ENCODE measurements at places on chromosomes 16 and 17.

DNA sequence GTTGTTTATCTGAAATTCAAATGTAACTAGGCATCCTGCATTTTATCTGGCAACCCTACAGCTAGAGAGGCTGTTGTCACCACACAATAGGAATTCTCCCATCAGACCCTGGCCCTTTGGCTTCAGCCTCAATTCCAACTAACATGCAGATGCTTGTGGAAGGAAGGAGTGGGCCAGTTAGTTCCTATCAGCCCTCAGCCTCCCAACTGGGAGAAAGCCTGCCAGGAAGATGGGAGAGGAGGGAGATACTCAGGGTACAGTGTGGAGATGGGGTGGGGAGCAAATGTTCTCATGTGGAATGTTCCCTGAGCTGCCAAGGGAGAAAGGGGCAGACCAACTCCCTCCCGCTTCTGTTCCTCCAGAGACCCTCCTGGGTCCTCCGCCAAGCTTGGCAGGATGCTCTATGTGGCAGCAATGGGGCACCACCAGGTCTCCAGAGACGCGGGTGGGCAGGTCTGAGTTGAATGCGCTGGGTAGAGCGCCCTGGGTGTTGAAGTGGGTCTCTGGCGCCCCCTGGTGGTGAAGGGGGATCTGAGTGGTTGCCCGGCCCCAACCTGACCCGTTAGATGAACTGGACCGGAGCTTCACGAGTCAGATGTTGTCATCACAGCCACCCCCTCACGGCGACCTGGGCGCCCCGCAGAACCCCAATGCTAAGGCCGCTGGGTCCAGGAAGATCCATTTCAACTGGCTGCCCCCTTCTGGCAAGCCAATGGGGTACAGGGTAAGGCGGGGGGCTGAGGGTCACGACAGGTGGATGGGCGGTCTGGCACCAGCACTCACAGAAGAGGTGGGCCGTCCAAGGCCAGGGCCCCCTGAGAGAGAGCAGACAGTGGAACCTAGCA, 15.2 kb downstream of the GALK1 start:
- peak; percentile 85 for DNase-seq

DNA sequence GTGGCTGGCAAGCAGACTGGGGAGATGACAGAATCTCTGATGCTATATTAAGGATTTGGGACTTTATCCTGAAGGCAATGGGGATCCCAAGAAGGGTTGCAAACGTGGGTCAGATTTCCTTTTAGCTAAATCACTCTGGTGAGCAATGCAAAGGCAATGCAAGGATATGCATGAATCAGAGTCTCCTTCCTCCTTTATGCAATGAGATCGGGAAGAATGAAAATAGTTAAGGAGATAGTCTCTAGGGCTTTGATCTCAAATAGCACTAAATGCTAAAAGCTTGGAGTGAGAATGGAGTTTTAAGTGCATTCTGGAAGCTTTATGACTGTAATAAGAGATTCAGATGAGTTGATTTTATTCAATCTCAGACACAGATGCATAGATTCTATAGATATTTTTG, 27.2 kb upstream of the SHISA9 start:
- DNase-seq = no peak

GRCh38 chr16:67993207-67994039, 5.9 kb downstream of the DPEP2 start:
- DNase-seq = peak; percentile 76

DNA sequence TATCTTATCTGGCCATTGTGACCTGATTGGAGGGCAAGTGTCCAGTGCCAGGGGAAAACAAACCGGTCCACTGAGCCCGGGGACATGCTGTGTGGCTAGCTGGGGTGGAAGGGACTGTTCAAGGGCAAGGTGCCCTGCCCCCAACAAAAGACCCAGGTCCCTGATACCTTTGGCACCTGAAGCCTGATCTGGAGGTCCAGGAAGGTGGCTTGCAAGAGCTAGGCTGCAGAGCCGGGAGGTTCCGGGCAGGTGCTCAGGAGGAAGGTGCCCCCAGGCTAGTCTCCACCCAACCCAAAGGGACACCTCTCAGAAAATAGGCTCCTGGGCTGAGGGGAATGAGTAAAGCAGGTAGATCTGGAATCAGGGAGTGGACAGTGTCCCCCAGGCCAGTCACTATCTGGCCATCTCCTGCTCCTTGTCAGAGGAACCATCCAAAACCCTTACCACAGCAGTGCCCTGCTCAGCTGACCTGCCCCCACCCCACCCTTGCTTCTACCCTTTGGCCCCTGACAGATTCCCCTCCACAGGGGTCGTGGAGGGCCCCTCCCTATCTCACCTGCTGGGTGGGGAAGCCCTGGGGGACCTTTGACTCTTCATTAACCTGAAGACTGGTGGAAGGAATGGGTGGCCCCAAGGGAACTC, 6.2 kb downstream of the NAT9 start:
- no peak for DNase-seq

GRCh38 chr16:17970816-17971331, 365.7 kb downstream of the NPIPA8 start:
- no peak for DNase-seq

- no peak for DNase-seq
Observed at GRCh38 chr17:82794781-82795482, 43.1 kb downstream of the TBCD start.

DNA sequence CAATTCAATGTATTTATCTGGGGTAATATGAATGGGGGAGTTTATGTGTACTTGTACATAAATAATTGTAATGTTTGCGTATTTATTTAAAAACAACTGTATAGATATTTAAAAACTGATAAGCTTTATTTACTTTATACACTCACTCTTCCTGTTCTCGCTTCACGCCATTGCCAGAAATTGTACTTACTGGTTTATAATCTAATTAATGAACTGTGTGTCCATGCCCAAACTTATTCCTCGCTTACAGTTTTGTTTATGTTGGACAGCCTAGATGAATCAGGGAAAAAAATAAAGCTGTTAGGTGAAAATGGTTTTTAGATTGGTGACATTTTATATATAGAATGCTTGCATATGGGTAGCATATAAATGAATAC, 30.8 kb downstream of the AATF start:
- no peak for DNase-seq

GRCh38 chr16:47016700-47017133, 43.2 kb upstream of the DNAJA2 start:
- no peak for DNase-seq

- no peak for DNase-seq
Observed at GRCh38 chr16:1546430-1546829, 13.0 kb downstream of the TMEM204 start.

DNA sequence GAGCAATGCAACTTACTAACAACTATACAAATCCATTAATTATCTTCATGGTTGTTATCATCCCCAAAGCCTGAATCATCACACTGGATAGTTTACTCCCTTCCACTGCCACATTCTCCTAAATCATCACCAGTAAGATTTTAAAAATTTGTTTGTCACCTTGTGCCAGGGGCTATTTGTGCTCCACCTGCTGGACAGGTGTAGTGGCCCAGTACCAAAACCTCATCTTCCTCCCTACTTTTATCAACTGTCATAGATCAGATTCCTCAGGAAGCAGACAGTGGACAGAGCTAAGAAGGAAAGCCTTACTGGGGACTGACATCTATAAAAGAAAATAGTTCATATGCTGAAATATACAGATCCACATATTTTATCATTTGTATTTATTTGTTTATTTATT, 280.4 kb downstream of the CDH11 start:
- no peak for DNase-seq

DNA sequence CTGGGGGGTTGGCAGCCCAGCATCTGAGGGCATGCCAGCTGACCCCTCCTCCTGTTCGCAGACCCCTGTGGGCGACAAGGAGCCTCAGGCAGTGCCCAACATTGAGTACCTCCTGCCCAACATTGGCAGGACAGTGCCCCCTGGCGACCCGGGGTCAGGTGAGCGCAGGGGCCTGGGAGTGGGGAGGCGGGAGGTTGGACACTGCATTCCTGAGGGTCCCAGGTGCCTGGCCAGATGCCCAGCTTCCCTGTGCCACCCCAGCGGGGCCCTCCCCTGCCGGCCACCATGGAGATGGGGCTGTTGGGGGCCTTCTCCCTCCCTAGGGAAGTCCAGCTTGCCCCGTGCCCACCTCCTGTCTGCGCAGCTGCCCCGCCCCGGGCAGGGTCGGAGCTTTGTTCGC, 70.1 kb downstream of the ARHGAP23 start:
- DNase-seq = no peak

DNA sequence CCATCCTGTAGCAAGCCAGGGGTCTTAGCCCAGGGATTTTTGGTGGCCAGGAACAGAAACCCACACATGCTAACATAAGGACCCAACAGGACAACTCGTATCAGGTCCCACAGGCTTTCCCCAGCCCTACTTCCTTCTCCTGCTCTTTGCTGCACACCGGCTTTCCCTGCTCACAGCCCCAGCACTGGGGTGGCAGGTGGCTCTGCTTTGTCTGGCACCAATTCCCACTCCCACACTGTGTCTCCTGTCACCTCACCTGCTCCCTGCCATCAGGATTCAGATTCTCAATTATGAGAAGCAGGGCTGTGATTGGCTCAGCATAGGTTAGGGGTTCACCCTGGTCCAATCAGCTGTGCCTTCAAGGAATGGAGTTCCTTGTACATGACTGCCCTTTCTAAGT, 94.1 kb downstream of the TMEM132E start:
- no peak for DNase-seq

DNA sequence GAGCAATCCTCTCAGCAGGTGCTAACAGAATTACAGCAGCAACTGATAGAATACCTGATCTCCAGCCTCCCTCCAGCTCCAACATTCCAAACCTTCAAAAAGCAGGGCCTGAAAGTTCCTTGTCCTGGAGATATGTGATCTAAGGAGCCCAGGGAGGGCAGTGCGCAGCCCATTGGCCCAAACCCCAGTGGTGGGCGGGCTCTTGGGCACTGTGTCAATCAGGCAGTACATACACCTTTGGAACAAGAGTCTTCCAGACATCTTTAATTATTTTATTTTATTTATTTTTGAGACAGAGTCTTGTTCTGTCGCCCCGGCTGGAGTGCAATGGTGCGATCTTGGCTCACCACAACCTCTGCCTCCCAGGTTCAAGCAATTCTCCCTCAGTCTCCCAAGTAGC, 24.2 kb downstream of the SLC12A3 start:
- no peak for DNase-seq

DNA sequence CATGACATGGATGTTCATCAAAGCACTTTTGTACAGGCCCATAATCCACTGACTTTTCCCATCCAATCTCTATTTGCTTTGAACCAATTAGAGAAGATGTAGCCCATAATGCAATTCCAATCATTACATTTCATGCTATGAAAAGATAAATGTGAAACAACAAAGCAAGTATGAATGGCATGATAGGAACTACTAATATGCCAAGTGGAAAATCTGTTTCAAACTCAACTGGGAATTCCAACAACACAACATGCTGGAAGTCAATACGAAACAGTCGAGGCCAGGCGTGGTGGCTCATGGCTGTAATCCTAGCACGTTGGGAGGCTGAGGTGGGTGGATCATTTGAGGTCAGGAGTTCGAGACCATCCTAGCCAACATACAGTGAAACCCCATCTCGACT, 39.6 kb upstream of the TMEM97 start:
- DNase-seq = no peak

- no peak for DNase-seq
Observed at GRCh38 chr17:78672871-78673371, 95.7 kb upstream of the DNAH17 start.

DNA sequence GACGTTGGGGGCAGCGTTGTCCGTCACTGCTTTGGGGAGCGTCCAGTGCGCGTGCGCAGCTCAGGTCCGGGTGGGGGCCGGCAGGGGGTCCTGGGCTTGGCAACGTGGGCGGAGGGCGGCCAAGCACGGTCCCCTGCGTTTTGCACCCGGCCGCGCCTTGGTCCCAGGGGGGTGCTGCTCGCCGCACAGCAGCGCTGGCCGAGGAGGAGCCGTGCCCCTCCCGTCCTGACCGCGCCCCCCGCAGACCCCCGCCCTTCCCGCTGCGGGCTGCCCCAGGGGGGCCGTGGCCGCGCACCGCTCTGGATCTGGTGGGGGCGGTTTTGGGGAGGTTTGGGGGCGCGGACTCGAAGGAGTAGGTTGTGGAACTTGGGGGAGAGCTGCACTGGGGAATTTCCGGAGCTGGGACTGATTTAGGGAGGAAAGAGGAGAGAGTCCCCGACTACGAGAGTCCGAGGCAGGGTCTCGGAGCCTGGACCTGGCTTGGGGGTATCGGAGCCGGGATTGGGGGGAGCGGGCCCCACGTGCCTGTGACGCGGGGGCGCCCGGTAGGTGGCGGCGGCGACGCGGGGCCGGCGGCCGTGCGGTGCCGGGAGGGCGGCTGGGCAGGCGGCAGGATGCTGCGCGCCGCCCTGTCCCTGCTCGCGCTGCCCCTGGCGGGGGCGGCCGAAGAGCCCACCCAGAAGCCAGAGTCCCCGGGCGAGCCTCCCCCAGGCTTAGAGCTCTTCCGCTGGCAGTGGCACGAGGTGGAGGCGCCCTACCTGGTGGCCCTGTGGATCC, at the start of gene SLC9A5:
Gene SLC9A5, plus strand, starts transcription at position 579 of the 777 bp plus-strand sequence. Its CDS starts 36 bp downstream, at position 615.
- DNase-seq = no peak

DNA sequence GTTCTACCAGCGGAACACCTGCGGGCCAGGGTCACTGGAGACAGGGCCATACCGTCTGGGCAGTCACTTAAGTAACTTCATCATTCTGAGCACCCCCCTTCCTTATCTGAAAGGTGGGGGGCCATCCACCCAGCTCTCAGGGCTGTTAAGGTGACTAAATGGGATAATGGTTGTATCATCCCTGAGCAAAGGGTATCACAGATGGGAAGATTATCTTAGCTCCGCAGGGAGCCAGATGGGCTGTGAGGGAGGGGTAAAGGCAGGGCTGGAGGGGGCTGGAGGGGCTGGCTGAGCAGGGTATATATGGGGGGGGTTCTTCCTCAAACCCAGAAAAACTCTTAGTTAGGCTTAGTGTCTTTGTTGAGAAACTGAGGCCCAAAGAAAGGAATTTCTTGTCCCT, 2.9 kb upstream of the CACNA1G start:
- DNase-seq = no peak

DNA sequence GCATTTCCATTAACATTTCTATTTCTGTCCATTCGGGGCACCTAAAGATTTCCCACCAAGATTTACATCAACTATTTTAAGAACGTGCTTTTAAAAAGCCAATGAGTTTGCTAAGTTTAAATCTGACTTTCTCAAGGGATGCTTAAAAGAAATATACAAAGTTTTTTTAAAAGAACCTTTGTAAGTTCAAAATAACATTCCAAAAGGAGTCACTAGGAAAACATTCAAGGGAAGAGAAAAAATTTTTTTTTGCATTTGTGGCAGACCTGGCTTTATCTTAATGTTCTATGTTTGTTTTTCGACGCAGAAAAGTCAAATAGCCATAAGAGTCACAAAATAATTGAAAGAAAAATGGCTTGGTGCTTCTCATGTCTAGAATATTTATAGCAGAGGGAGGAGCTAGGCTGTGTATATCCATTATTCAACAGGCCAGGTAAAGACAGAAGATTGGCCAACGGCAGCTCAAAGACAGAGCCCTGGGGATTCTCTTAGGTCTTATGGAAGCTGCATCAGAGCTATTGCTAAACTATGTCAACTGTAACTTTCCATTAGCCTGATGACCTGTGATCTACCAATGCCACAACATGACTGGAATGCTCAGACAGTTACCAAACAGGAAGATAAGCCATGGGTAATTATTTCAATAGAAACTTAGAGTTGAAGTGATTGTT, 37.8 kb upstream of the MYOCD start:
- DNase-seq = no peak
